Activated gamma-delta T cell (primary cell): ENCODE measurements at places on chromosomes 6 and 20.

- no peak for DNase-seq
Observed at GRCh38 chr6:2158596-2159271, 86.7 kb downstream of the GMDS start.

DNA sequence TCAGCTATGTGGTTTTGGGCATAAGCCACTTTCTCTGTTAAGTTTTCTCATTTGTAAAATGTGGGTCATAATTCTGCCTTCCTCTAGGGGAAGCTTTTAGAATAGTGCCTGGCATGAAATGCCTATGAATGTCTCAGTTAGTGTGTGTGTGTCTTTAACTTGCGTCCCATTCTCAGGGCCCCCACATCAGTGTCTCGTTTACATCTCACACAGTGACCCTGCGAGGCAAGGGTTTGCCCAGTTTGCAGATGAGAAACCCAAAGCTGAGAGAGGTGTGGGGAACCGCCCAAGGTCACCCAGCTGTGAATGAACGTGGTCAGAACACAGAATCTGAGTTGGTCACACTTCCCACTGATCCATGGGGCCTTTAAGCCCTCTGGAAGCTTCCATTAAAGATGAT, 14.1 kb downstream of the DYNLRB1 start:
- no peak for DNase-seq

- no peak for DNase-seq
Observed at GRCh38 chr6:45714741-45715507, 300.7 kb downstream of the CLIC5 start.

DNA sequence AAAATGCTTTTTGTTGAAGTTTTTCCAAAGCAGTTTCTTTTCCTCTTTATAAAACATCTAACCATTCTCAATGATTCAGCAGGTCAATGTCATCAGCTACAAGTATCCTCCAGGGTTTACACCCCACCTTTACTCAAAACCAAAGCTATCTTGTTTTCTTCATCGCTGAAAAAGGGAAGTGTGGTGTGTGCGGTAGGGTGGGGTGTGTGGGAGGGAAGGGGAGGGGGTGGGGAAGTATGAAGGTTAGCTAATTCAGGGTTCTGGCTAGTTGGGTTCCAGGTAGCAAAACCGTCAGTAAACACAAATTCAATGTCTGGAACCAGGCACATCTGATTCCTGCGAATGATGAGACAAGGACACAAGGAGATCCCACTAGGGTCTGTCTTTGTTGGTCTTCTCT, 189.6 kb downstream of the GJA10 start:
- no peak for DNase-seq

DNA sequence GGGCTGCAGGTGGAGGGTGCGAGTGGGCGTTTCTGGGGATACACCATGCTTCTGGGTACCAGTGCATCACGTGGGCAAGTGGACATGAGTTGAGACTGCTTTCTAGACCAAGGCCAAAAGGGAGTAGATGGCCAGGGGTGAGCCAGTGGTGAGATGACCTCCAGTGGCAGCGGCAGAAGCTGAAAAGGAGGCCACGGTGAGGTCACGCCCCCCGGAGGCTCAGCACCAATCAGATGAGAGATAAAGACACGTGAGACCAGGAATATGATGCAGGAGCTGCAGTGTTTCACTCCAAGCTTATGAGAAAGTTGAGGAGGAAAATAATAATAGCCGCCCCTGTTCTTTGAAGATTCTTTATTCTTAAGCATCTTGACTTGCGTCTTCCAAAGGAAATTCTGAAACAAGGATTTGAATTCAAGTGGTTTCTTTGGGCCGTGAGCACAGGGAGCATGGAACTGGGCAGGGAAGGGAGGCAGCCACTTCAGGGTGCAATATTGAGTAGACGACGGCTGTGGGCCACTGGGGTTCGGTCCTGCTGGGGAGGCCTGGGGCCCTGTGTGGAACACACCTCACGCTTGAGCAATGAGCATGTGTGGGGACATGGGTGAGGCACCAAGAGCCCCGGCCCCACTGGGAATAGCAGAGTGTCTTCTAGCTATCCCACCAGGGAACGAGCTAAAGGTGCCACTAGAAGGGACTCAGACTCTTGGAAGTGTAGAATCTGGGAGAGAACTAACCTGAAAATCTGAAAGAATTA, 156.7 kb upstream of the LRFN2 start:
- no peak for DNase-seq

- DNase-seq: no peak
Observed at GRCh38 chr6:30135757-30136156, at the start of gene TRIM40. Gene TRIM40 (plus strand): TSS chr6:30136140. CDS start chr6:30137037, 897 bp downstream.

- no peak for DNase-seq
Observed at GRCh38 chr6:113894712-113895674, 37.8 kb downstream of the MARCKS start.

GRCh38 chr20:63215101-63216040, 560 bp downstream of the YTHDF1 start:
- DNase-seq: no peak

DNA sequence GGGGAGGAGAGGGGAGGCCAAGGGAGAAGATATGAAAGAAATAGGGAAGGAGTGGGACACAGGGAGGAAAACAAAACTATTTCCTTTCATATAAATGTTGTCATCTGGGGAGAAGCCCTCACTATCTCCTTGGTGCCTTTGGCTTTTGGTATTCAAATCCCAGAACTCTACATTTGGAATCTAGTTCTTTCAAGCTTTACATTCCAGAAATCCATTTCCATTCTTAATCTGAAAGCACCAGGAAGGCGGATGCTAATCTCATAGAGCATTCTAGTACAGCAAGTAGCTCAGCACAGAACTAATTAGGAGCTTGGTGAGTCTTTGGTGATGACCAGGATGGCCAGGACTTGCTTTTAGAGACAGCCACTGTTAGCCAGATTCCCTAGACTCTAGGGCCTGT, 177.9 kb downstream of the KIF16B start:
- no peak for DNase-seq

DNA sequence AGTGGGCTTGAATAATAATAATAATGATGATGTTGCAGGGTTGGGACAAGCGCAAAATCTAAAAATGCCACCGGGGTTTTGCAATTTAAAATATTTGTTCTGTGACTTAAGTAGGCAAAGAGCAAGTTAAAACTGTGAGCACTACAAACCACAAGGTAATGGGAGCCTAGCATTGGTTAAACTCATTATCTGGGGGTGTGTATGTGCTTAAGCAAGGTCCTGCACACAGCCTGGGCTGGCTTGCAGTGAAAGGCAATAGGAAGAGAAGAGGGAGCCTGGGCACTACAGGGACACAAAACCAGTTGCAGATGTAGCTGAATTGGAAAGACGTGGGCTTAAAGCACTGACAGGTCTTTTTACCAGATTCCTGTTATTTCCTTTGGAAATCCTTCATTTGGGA, 11.7 kb downstream of the SIM1 start:
- DNase-seq: no peak

GRCh38 chr20:11890331-11891076, 27.2 kb upstream of the BTBD3 start:
- no peak for DNase-seq

DNA sequence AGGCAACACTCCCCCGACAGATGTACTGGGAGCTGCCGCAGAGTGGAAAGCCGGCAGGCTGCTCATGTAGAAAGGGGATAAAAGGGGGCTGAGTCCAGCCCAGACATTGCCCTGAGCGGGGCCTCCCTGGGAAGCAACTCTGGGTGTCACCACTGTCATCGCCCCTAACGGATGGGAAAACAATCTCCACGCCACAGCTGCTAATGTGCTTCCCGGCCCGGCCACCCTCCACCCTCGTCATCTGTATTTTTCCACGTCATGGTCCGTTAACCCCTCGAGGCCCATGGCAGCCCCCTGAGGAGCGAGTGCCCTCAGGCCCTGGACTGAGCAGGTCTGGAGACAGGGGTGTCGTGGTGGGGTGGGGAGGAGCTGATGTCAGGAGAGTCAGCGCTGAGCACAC, 227.4 kb downstream of the DLL1 start:
- no peak for DNase-seq

- no peak for DNase-seq
Observed at GRCh38 chr6:146961831-146962230, 242.4 kb upstream of the STXBP5 start.

GRCh38 chr6:148746363-148747144, at the start of gene UST:
Gene UST (plus strand): TSS chr6:148747030. CDS start chr6:148747431, 401 bp downstream.
- peak; percentile 30 for DNase-seq

DNA sequence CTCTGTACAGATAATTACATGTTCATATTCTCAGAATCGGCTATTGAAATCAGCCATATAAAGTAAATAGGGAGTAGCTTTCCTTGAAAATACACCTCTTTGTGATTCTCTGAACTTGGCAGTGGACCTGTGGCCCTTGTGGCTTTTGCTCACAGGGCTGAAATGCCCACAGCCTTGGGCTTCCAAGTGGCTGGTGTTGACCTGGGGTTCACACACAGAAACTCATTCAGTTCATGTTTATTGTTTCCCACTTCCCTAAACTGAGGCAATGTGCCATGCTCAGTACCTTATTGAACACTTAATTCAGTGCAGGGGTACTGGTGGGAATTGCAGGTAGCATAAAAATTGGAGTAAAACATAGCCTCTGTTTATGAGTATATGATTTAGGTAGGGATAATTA, 19.1 kb upstream of the TULP4 start:
- no peak for DNase-seq

DNA sequence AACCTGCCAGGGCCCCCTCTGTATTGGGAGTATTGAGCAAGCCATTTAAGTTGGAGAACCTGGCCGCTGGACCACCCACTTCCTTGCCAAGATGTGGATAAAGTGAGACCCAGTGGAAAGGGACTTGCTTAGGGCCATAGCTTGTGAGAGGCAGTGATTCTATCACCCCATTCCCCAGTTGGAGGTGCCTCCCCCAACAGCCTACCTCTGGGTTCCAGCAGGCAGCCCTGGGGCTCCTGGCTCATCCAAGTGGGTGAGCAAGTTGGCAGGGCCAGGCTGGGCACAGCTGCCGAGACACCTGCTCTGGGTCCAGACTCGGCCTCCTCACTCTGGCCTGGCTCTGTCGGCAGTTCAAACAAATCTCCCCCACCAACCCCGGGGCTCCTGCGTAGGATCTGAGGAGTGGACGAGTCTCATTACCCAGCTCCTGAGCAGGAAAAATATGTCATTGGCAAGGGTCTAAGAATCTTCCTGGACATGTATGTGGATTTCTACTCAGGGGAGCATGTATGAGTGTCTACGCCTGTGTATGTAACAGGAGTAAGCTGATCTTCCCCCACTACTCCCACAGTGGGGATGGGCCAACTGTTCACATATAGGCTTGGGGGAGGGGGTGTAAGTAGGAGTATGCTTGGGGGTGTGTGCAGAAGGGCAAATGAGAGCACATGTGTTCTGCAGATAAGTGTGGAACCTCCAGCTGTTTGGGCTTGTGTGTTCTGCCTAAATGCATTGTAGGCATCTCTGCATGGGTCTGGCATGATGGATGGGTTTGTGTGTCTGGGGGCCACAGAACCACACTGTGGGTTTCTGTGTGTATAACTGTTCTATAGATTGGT, 1.9 kb downstream of the ID1 start:
- DNase-seq: no peak

GRCh38 chr6:42349753-42350511, 101.8 kb downstream of the TRERF1 start:
- no peak for DNase-seq

GRCh38 chr6:163712566-163712961, 298.0 kb downstream of the QKI start:
- no peak for DNase-seq

DNA sequence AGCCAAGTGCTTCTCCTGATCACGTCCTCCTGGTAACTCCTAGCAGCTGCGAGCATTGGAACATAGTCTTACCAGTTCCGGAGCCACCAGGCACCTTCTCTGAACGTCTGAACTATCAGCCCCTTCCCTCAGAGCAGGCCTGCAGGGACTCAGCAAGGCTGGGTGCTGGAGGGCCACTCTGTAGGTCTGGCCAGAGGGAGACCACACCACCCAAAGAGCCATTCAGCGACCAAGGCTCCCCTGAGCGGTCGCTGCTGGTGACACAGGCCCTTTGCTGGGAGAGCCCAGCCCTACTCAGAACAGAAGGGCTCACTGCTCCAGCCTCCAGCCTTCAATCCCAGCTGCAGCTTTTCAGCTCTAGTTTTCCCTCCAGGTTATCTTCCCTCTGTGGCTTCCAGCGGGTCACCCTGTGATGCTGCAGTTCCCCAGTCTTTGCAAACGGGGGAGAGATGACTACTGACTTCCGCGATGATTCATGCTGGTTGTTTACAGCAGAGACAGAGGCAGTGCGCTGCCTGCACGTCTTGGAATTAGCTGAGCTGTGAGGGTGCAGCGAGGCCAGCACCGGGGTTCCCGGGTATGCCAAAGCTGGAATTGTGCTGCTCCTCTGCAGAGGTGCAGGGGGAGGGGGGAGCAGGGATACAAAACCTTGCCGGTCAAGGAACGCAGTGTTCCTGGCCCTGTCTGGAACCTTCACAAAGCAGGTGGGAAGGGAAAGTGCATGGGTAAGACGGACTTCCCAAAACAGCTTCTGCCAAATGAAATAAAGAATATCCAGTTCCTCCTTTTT, 161.4 kb downstream of the LY86 start:
- no peak for DNase-seq

DNA sequence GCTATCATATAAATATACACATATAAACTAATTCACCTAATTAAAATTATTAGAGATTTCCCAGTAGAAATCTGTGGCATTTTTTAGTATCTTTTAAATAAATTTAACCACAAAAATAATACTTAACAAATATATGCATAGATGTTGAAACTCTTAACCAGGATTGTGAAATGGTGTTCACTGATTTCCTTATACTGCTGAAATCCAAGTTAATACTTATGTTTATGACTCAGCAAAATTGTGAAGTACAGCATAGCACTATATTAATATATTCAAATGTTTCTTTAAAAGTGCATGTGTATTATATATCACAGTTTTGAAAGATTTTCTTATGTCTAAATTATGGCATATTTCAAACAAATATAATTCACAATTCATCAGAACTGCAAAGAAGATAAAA, 328.2 kb upstream of the MANEA start:
- no peak for DNase-seq

- no peak for DNase-seq
Observed at GRCh38 chr6:40563111-40563510, 24.1 kb downstream of the LRFN2 start.

DNA sequence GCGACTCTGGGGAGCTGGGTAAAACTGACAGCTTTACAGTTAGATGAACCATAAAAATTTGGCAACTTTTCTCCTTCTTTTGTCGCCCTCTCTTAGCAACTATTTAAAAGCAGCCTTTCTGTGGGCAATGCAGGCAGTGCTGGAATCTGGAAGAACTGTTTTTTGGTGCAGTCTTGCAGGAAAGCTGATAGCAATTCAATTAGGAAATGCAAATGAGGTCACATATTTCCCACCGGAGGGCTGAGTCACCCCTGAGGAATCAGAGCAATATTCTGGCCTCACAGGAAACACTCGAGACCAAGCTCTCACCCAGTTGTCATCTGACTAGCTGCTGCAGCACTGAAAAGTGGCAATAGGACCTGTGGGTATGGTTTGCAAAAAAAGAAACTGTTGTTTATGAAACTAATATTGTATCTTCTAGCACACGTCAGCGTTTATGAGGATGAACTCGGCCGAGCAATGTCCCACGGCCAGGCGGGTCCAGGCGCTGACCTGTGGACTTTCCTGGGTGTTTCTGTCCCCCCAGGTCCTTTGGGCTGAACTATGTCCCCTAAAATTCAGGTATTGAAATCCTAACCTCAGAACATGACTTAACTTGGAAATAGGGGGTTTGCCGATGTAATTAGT, 312.3 kb downstream of the TAF4 start:
- DNase-seq: no peak

GRCh38 chr6:157020398-157020797, 243.2 kb downstream of the ARID1B start:
- no peak for DNase-seq
